ENCODE measurements at places on chromosomes 4 and X.

DNA sequence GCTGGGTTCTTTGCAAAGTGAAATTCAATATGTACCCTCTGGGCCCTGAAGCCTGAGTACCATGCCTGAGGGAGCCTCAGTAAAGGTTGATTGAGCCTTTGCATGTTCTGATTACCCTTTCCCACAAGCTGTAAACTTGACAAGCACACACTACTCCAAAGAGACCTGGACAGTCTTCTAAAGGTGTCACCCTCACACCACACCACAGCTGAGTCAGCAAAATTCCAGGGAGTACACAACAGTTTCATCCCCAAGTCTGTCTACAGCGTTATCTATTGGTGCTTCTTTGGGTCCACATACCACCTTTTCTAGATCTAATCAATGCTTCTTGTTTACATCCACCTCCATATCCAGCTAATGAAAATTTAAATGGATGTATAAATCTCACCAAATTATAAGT is 180.8 kb downstream of the AMELX start:
- DNase-seq: no peak

DNA sequence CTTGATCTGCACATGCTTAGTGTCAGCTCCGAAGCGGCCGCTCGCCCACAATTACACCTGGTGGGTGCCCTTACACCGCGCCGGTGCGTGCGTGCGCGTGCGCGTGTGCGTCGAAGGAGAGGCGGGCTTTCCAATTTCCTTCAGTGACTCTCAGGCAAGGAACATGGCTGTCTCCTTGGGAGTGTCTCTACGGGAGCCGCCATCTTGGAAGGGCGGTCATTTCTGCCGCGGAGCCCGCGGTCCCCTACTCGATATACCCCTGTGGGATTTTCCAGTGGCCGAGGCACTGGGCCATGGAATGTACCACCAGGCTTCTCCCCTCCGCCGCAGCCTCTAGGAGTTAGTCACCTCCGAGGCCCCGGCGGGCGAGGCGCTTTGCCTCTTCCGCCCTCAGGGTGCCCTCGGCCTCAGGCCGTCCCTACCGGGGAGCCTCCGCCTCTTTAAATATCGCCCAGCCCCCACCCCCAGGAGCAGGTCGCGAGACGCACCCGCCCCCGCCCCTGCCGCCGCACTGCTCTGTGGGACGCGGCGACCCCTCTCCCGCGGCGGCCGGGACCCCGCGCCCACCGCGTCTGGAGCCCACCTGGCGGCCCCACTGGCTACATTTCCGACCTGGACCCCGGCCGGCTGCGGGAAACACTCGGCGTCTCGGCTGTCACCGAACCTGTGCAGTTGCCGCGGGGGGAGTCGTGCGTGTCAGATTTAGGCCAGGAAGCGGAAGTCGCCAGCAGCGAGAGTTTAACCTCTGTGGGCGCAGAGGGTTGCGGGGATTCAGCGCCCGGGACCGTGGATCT is at the start of gene ZNF41:
TSS of gene ZNF41 (minus strand) at position 711 of the 794 bp plus-strand sequence. CDS start 15,741 bp downstream, outside the sequence.
- DNase-seq: peak; percentile 92

GRCh38 chrX:23559975-23560374 is 107.3 kb upstream of the PRDX4 start:
- DNase-seq: no peak

DNA sequence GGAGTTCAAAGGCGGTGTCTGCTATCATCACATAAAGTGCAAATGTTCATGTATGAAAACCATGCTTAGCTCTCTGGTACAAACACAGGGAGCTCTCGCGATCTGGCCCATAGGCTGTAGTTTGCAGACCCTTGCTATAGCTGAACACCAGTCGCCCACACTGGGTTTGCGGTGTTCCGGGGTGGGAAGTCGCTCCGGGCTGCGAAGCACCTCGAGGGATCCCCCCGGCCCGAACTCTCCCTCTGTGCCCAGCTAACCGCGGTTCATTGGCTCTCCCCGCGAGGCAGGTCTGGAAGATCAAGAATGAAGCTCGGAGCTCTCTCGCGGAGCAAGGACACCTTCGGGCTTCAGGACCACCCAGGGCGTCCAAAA is 341 bp upstream of the PRPS2 start:
- DNase-seq: no peak

Measured in esophagus muscularis mucosa (tissue), 4 donors.